Stomach (tissue), 19 donors: ENCODE measurements at places on chromosomes 16 and 17. TPM values are rescaled to one million over a fixed set of nuclear protein-coding genes. Genes with fewer than 3 reads are reported as not detected.

DNA sequence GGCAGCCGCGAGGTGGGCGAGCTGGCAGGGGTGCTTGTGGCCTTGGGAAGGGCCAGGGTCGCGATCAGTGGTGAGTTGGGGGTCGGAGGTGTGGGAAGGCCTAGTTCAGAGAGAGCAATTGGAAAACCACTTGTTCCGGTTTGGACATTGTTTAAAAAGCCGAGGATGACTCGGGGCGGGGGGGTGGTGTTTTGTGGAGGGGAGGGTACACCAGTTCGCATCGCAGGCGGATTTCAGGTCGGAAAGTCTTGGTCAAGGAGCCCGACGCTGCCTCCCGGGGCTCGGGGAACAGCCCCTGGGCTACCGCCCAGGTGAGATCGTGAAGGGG is 66.4 kb downstream of the KPNA2 start:
- no peak for DNase-seq

GRCh38 chr17:8628609-8629169 is 1.8 kb downstream of the MYH10 start:
- no peak for DNase-seq

- peak; percentile 61 for DNase-seq
Observed at GRCh38 chr17:1730326-1731193, 6.1 kb downstream of the WDR81 start.

The KRTAP2-1 gene
- total RNA-seq, result not detected

The TANC2 gene
- total RNA-seq, result 54.3 TPM

GRCh38 chr16:67229906-67230808 is 3.2 kb downstream of the TMEM208 start:
- DNase-seq, result no peak

DNA sequence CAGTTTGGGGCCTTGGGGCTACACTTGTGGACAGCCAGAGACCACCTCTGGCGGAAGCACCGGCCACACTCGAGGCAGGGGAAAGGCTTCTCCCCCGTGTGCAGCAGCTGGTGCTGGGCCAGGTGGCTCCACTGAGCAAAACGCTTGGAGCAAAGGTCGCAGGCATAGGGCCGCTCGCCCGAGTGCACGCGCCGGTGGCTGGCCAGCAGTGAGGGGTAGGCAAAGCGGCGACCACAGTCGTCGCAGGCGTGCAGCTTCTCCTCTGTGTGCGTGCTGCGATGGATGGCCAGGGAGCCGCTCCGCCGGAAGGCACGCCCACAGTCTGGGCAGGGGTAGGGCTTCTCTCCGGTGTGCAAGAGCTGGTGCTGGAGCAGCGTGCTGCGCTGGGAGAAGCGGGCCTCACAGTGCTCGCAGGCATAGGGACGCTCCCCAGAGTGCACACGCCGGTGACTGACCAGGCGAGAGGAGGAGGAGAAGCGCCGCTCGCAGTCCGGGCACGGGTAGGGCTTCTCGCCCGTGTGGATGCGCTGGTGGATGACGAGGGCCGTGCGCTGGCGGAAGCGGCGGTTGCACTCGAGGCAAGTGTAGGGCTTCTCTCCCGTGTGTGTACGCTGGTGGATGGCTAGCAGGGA is 5.8 kb downstream of the ZNF689 start:
- DNase-seq, result no peak

GRCh38 chr17:38540514-38541045 is 65.2 kb downstream of the SRCIN1 start:
- no peak for DNase-seq

The DBF4B gene
- total RNA-seq, result 4.3 TPM

DNA sequence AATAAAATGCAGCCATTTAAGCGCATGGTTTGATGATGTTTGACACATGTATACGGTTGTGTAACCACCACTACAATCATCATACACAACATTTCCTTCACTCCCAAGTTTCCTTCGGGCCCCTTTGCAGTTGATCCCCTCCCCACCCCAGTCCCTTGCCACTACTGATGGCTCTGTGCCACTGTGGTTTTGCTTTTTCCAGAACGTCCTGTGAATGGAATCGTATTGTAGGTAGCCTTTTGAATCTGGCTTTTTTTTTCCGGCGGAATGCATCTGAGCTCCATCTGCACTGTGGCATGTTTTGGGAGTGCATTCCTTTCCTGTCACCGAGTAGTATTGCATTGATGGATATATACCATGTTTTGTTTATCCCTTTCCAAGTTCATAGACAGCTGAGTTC is 15.1 kb upstream of the MAP2K3 start:
- DNase-seq, result no peak

DNA sequence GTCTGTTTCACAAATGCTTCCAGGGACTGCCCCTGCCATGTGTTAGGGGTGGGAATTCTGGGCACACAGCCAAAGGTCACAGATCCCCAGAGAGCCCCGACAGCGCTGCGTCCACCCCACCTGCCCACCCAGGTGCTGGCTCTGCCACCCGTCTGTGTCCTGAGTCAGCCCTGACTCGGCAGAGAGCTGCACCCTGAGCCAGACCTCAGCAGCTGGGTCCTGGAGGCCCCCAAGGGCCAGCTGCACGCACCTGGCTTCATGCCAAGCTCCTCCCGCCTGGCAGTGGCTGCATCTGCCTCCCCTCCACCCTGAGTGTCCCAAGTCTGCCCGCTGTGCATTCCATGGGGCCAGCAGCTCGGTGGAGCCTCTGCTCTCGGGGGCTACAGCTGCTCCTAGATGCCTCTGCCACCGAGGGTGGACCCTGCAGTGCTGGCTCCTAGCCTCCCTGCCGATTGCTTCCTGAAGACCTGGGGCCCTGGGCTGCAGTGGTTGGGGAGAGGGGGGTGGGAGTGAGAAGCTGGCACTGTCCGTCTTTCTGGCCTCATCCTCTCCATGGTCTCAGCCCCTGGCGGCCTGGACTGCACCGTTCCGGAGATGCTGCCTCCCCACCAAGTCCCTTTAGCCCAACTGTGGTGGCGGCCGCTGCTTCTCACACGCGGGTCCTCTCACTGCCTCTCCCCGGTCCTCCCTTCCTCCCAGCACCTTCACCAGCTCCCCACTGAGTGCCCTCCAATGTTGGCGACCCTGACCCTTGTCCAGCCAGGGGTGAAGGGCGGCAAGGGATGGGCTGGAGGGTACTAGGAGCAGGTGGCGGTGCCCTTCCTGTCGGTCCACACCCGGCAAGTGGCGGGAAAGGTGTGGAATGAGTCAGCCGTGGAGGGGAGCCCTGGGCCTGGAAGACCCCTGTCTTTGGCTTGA is 3.0 kb downstream of the SECTM1 start:
- DNase-seq, result peak; percentile 91

GRCh38 chr16:705431-706188 is at the start of gene FBXL16:
Gene FBXL16, minus strand, starts transcription at chr16:705801. Its CDS starts 8,396 bp downstream, at chr16:697405.
- no peak for DNase-seq

The NPLOC4 gene
- total RNA-seq, result 56.4 TPM

GRCh38 chr17:7045492-7046126 is 1.7 kb upstream of the SLC16A11 start:
- DNase-seq, result peak; percentile 56

GRCh38 chr17:72474243-72474642 is 353.4 kb downstream of the SOX9 start:
- no peak for DNase-seq

The CDH16 gene
- total RNA-seq, result 0.14 TPM

DNA sequence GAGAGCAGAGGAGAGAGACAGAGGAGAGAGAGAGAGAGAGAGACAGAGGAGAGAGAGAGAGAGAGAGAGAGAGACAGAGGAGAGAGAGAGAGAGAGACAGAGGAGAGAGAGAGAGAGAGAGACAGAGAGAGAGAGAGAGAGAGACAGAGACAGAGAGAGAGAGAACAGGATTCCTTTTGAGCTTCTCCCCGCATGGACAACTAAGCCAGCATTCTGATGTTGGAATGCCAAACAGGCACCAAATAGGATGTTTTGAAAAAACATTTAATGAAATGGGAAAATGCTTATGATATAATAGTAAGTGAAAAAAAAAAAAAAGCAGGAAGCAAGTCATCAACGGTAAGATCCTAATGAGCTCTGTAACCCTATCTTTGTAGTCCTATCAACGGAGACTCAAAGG is 60.7 kb downstream of the ARSG start:
- DNase-seq, result no peak

- DNase-seq, result no peak
Observed at GRCh38 chr17:82697808-82698064, 762 bp downstream of the RAB40B start.

The ITGAX gene
- 4.1 TPM for total RNA-seq

DNA sequence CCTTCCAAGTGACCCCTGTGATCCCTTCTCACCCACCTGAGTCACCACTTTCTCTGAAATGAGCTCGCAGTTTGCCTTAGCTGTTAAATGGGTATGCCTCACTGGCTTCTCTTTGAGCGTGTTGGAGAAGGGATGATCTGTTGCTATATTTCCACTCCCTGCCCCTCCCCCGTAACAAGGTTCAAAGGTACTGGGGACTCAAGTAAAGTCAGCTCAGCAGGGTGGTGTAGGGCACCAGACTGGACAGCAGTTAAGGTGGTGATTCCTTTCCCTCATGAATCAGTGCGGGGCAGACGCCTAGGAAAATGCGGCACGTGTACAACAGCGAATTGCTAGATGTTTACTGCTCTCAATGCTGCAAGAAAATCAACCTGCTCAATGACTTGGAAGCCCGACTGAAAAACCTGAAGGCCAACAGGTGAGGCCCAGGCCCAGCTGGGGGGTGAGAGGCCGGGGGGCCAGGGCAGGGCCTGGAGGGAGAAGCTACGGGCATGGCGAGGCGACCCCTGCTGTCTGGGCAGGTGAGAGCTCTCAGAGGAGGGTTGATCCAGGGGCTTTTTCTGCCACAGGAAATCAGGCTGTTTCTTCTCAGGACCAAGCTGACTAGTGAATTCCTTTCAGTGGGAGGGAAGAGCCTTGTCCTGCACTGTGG is 130.3 kb downstream of the RAB11FIP4 start:
- no peak for DNase-seq

- no peak for DNase-seq
Observed at GRCh38 chr17:48727415-48728175, 955 bp downstream of the HOXB13 start.

GRCh38 chr17:44304651-44305050 is 3.8 kb upstream of the RUNDC3A start:
- DNase-seq, result no peak

DNA sequence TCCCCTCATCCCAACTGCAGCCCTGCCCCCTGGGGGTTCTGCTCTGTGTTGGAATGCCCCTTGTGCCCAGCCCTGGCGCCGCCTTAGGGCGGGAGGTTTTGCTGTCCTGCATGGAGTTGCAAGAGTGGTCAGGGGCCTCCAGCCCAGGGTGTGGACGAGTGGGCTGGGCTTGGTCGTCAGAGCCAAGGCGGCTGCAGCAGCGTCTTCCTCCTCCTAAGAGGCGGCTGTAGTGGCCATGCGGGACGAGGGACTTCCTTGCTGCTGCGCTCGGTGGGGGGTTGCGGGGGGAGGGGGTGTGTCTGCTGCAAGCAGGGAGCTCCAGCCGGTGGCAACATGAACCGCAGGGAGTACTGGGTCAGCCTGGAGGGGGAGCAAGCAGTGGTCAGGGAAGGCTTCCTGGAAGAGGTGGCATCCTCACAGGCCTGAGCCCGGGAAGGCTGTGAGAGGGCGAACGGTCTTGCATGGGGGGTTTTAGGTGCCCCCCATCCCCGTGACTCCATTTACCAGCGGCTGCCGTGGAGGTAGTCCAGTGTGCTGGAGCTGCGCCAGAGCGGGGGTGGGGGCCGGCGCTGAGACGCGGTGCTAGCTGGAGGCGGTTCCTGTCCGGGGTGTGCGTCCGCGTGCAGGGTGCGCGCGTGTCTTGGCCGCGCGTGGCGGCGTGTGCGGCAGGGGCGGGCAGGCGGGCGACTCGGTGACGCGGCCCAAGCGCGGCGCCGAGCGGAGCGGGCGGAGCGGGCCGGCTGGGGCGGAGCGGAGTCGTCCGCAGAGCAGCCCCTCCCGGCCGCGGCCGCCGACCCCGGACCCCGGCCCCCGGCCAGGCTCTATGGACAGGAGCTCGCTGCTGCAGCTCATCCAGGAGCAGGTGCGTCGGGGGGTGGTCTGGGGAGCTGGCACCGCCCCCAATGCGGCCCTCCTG is at the start of gene RHBDL1:
Gene RHBDL1, plus strand, starts transcription at position 704 of the 916 bp plus-strand sequence. Its CDS starts 120 bp downstream, at position 824.
- no peak for DNase-seq

GRCh38 chr16:81179219-81179618 is 59.3 kb upstream of the BCO1 start:
- no peak for DNase-seq

DNA sequence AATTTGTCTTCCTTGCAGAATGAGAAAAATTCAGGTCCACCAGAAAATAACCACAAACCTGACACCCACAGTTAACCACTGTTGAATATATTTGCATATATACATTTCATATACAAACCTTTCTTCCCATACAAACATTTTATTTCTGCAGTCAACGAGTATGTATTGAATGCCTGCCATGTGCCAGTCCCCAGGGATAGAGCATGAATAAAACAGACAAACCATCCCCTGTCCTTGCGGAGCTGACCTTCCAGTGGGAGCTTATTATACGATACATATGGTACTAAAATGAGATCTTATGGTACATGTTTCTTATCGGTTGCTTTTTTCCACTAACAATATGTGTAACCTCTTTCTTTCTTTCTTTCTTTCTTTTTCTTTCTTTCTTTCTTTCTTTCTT is 116.7 kb downstream of the PITPNC1 start:
- no peak for DNase-seq

DNA sequence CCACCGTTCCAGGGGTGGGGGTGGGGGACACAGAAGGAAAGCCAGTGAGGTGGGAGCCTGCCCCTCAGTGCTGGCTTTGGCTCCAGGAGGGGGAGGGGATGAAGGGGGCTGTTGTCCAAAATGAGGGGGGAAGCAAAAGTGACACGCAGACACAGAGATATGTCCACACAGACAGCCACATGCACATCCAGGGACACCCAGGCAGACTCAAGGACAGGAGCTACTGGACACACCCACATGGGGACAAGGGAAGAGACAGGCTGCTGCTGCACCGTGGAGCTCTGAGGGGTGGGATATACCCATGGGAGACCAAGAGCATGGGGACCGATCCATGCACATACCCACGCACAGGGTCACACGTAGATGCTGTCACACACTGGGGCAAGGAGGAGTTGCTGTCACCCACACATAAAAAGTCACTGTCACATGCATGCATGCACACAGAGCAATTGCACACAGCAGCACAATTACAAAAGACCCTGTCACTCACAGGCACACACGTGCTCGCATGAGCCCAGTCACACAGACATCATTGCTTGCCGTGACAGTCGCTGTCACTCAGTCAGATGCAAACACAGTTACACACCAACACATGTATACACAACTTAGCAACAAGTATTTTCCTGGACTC is 1.3 kb downstream of the THRA start:
- no peak for DNase-seq

The MYL4 gene
- total RNA-seq, result not detected

GRCh38 chr17:2138318-2138717 is 83.4 kb downstream of the HIC1 start:
- peak; percentile 46 for DNase-seq

The ZNF385C gene
- total RNA-seq, result not detected

DNA sequence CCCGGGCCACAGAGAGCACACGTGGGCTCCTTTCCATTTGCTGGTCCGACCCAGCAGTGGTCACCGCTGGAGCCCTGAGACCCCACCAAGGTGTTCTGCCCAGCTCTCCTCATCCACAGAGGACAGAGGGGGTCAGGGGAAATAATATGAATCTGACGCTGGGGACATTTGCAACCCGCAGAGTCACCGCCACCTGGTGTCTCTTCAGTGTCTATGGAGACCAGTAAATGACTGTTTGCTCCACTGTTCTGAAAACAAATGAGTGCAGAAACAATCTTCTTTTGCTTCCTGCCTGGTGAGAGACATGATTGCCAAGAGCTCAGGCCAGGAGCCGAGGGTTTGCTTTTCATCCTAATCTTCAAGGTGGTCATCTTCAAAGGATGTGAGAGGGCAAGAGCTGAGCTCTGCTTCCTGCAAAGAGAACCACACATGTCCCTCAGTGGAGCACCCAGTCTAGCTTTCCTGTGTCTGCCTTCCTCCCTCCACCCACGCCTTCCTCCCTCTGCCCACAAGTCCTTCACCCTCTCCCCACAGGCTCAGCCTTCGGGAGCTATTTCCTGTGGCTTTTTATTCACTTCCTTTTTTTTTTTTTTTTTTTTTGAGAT is 14.7 kb upstream of the KLHDC4 start:
- DNase-seq, result peak; percentile 34
